Naive thymus-derived CD8-positive, alpha-beta T cell (primary cell): ENCODE measurements at places on chromosomes 7 and 10. TPM values are rescaled to one million over a fixed set of nuclear protein-coding genes. Genes with fewer than 3 reads are reported as not detected.

GRCh38 chr7:29265208-29265923, 70.8 kb downstream of the CHN2 start:
- no peaks in the 10 kb centered on the region for H3K4me1 ChIP-seq
- no peak overlapping the region for H3K27ac ChIP-seq
- H3K36me3 ChIP-seq = no peaks in the 10 kb centered on the region
- DNase-seq = no peak

The GNGT1 gene
- polyA plus RNA-seq = not detected

The VAX1 gene
- not detected for polyA plus RNA-seq

- no peaks in the 10 kb centered on the region for H3K27me3 ChIP-seq
- H3K4me3 ChIP-seq = peak overlapping the region; percentile 52
- no peaks in the 10 kb centered on the region for H3K36me3 ChIP-seq
Measured at GRCh38 chr7:150756858-150757257, 19.6 kb downstream of the GIMAP5 start.

The GSDME gene
- not detected for polyA plus RNA-seq

- DNase-seq = no peak
- no peaks in the 10 kb centered on the region for H3K36me3 ChIP-seq
- no peak overlapping the region for H3K27ac ChIP-seq
- peaks cover 3% of the 10 kb centered on the region for H3K4me1 ChIP-seq
- no peak overlapping the region for H3K4me3 ChIP-seq
Measured at GRCh38 chr7:18177815-18178660, 150.4 kb upstream of the PRPS1L1 start.

DNA sequence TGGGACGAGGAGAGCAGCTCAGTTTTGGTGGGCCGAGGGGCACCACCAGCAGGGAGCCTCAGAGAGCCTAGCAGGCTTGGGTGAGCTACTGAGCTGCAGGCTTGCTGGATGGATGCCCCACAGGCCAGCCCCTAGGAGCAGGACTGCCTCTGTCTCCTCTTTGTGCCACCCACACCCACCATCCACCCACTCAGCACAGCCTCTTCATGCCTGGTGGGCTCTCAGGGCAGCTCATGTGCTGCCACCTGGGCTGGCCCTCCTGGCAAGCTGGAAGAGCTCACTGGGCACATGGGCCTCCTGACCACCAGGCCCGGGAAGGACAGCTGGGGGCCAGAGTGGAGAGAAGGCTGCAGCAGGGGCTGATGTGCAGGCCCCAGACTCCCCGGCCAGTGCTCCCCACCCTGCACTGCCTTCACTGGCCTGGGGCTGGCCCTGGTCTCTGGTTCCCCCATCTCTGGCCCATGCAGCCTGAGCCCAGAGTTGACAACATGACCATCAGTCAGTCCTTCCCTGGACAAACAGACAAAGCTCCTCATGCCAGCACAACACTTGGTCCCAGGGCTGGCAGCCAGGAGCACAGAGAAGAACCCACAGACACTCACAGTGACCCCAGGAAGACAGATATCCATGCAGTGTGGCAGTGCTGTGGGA, 8.2 kb downstream of the RASGEF1A start:
- no peak for DNase-seq
- H3K27me3 ChIP-seq = peaks cover 14% of the 10 kb centered on the region
- no peaks in the 10 kb centered on the region for H3K36me3 ChIP-seq
- H3K4me3 ChIP-seq = no peak overlapping the region
- H3K4me1 ChIP-seq = peaks cover 18% of the 10 kb centered on the region

The GRID1 gene
- polyA plus RNA-seq = not detected

DNA sequence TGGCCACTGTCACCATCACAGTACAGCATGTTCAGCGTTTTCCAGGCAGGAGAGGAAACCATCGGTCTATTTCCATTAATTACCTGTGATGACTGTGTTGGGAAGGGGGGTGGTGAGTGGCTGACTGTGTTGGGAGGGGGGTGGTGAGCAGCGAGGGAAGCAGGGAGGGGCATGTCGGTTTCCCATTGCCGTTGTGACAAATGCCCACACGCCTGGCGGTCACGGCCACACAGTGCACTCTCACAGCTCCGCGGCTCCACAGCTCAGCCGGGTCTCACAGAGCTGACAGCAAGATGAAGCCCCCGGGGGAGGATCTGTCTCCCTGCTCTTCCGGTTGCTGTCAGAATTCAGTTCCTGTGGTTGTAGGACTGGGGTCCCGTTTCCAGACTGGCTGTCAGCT, 39.0 kb downstream of the AP5Z1 start:
- no peak for DNase-seq
- peaks cover 10% of the 10 kb centered on the region for H3K27me3 ChIP-seq
- peaks cover 5% of the 10 kb centered on the region for H3K4me1 ChIP-seq
- H3K4me3 ChIP-seq = no peak overlapping the region

GRCh38 chr7:128954830-128955802, 17.4 kb downstream of the IRF5 start:
- no peaks in the 10 kb centered on the region for H3K27me3 ChIP-seq
- peak overlapping the region; percentile 9 for H3K27ac ChIP-seq
- no peaks in the 10 kb centered on the region for H3K36me3 ChIP-seq
- no peak overlapping the region for H3K4me3 ChIP-seq
- no peaks in the 10 kb centered on the region for H3K4me1 ChIP-seq

DNA sequence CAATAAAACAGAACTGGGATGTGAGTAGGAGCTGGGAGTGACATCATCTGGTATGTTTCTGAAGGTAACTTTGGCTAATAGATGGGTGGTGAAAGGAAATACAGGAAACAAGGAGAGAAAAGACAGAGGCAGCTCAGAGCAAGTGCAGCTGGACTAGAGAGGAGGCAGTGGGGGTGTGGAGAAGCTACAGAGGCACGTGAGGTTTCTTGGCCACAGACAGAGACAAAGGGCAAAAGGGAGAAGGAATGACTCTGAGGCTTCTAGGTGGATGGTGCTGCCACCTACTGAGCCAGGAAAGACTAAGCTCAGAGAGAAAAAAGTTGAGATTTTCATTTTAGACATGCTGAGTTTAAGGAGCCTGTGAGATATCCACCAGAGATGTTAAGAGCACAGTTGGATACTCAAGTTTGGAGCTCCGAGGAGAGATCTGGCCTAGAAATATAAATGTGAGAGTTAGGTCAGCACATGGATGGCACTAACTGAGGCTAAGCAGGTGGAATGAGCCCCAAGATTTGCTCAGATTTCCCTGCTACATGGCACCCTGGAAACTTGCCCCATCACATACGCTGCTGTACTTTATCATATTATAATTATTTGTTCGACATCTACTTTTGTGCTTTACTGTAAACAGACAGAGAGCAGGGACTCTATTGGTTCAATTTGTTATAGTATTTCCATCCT, 293.0 kb upstream of the IMMP2L start:
- H3K4me3 ChIP-seq = no peak overlapping the region
- no peak overlapping the region for H3K27ac ChIP-seq
- no peaks in the 10 kb centered on the region for H3K36me3 ChIP-seq
- DNase-seq = no peak
- H3K27me3 ChIP-seq = peaks cover 7% of the 10 kb centered on the region

DNA sequence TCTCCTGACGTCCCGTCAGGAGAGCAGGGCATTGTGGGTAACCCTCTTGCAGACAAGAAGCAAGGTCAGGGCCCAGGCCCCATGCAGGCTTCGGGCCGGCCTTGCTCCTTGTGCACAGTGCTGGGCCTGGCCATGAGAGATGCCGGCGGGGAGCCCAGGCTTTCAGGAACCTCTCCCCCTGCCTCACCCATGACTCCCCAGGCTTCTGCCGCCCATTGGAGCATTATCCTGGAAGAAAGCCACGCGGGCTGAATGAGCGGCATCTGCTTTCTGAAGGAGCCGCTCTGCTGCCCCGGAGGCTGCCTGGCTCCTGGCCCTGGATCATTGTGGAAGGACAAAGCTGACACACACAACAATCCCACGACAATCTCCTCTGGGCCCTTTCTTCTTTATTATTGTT, 233.5 kb downstream of the TCF7L2 start:
- H3K27ac ChIP-seq = no peak overlapping the region
- peaks cover 2% of the 10 kb centered on the region for H3K36me3 ChIP-seq
- peaks cover under 1% of the 10 kb centered on the region for H3K27me3 ChIP-seq
- peaks cover 3% of the 10 kb centered on the region for H3K4me1 ChIP-seq

GRCh38 chr7:150629347-150629746, 2.8 kb downstream of the GIMAP6 start:
- H3K27ac ChIP-seq = peak overlapping the region; percentile 97
- no peaks in the 10 kb centered on the region for H3K27me3 ChIP-seq
- peaks cover 85% of the 10 kb centered on the region for H3K4me1 ChIP-seq
- DNase-seq = no peak

DNA sequence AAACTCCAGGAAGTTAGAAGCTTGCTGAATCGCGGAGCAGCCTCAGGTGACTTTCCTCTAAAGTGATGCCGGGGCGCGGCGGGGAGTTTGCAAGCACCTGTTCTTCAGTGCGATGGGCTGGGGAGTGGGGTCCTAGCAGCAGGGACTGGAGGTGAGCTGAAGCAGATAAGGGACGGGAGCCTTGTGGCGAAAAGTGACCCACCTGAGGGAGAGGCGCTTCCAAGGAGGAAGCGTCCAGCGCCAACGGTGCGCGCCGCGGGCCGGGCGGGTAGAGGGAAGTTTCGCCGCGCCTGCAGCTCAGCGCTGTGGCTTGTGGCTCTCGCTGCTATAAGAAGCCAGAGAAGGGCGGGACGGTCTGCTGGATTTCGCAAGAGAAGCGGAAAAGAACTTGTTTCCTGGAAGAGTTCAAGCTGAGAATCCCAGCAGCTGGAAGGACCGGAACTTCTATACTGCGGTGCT, at the start of gene STEAP4:
Gene STEAP4, minus strand, starts transcription at position 305 of the 459 bp plus-strand sequence. CDS start 22,625 bp downstream, outside the sequence.
- H3K4me3 ChIP-seq = peak within 1 kb of the TSS; percentile 55
- DNase-seq = no peak
- H3K4me1 ChIP-seq = peaks cover 6% of the 10 kb centered on the region
- no peak within 1 kb of the TSS for H3K27ac ChIP-seq
- H3K36me3 ChIP-seq = no peaks in the 10 kb centered on the region

- peak; percentile 37 for DNase-seq
- H3K27ac ChIP-seq = peak within 1 kb of the TSS; percentile 76
- H3K36me3 ChIP-seq = no peaks in the 10 kb centered on the region
- peaks cover 9% of the 10 kb centered on the region for H3K4me1 ChIP-seq
- peak within 1 kb of the TSS; percentile 76 for H3K4me3 ChIP-seq
- peaks cover 30% of the 10 kb centered on the region for H3K27me3 ChIP-seq
Measured at GRCh38 chr10:45373576-45374349, at the start of gene ALOX5. TSS of gene ALOX5 (plus strand) at chr10:45374216. CDS start at chr10:45374280, 64 bp downstream.

- H3K27me3 ChIP-seq = peaks cover 2% of the 10 kb centered on the region
- no peaks in the 10 kb centered on the region for H3K36me3 ChIP-seq
- no peak overlapping the region for H3K27ac ChIP-seq
- no peak for DNase-seq
- no peaks in the 10 kb centered on the region for H3K4me1 ChIP-seq
Measured at GRCh38 chr7:85516675-85517074, 329.8 kb upstream of the SEMA3D start.

- peak overlapping the region; percentile 91 for H3K4me3 ChIP-seq
- H3K36me3 ChIP-seq = no peaks in the 10 kb centered on the region
- H3K27me3 ChIP-seq = no peaks in the 10 kb centered on the region
- H3K4me1 ChIP-seq = peaks cover 16% of the 10 kb centered on the region
- H3K27ac ChIP-seq = peak overlapping the region; percentile 93
- peak; percentile 26 for DNase-seq
Measured at GRCh38 chr7:114922652-114923402, 933 bp downstream of the MDFIC start.

DNA sequence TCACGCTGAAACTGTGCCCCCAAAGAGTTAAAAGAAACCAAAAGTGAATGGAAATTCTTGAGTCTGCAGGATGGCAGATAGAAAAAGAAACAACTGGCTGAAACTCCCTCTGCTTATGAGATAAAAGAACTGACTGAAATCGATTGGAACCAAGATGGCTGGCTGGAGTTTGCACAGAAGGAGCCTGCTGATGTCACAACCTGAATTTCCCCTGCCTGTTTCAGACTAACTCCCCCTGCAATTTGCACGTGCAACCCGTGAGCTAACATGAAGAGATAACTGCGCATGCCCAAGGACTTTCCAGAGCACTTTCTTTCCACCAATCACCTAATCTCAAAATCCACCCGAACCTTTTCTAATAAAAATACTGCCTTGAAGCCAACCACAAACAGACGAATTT, 435.5 kb downstream of the CALN1 start:
- no peak for DNase-seq
- no peaks in the 10 kb centered on the region for H3K36me3 ChIP-seq
- H3K4me3 ChIP-seq = no peak overlapping the region
- H3K4me1 ChIP-seq = no peaks in the 10 kb centered on the region
- no peaks in the 10 kb centered on the region for H3K27me3 ChIP-seq

The PRR15 gene
- polyA plus RNA-seq = not detected

DNA sequence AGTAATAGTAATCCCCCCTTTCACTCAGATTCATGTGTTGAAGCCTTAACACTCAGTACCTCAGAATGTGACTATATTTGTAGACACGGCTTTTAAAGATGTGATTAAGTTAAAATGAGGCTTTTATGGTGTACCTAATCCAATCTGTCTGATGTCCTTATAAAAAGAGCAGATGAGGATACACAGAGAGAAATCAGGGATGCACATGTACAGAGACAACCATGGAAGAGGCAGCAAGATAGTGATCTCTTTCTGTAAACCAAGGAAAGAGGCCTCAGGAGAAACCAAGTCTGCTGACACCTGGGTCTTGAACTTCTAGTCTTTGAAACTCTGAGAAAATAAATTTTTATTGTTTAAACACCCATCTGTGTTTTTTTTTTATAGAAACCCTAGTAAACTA, 44.0 kb upstream of the ZNF365 start:
- peaks cover 5% of the 10 kb centered on the region for H3K27me3 ChIP-seq
- no peak overlapping the region for H3K27ac ChIP-seq
- H3K4me3 ChIP-seq = no peak overlapping the region
- no peaks in the 10 kb centered on the region for H3K4me1 ChIP-seq

DNA sequence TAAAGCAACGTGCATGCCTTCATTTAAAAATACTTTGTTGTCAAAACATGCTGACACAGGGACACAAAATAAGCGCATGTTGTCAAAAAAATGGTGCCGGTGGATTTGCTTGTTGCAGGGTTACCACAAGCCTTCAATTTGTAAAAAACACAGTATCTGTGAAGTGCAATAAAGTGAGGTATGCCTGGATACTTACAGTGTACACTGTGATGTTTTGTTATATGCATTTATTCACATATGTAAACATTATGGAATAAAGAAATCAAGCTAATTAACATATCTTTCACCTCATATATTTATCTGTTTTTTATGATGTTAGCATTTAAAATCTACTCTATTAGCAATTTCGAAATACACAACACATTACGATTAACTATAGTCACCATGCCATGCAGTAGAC, 202.6 kb upstream of the FZD8 start:
- no peak overlapping the region for H3K4me3 ChIP-seq
- DNase-seq = no peak
- no peaks in the 10 kb centered on the region for H3K36me3 ChIP-seq
- H3K27ac ChIP-seq = no peak overlapping the region

GRCh38 chr7:93249491-93250148, 17.5 kb downstream of the VPS50 start:
- no peak overlapping the region for H3K27ac ChIP-seq
- peaks cover 17% of the 10 kb centered on the region for H3K36me3 ChIP-seq

GRCh38 chr10:97570789-97571471, 1.6 kb upstream of the ANKRD2 start:
- no peaks in the 10 kb centered on the region for H3K4me1 ChIP-seq
- H3K36me3 ChIP-seq = peaks cover 4% of the 10 kb centered on the region
- no peak overlapping the region for H3K4me3 ChIP-seq
- H3K27me3 ChIP-seq = no peaks in the 10 kb centered on the region

The TAS2R3 gene
- polyA plus RNA-seq = not detected

The GRM3 gene
- not detected for polyA plus RNA-seq

- H3K36me3 ChIP-seq = no peaks in the 10 kb centered on the region
- no peak for DNase-seq
- no peak overlapping the region for H3K4me3 ChIP-seq
- no peaks in the 10 kb centered on the region for H3K4me1 ChIP-seq
- H3K27ac ChIP-seq = no peak overlapping the region
Measured at GRCh38 chr7:47878662-47879061, 69.6 kb downstream of the PKD1L1 start.

- no peak overlapping the region for H3K4me3 ChIP-seq
- H3K4me1 ChIP-seq = peaks cover 7% of the 10 kb centered on the region
- no peaks in the 10 kb centered on the region for H3K27me3 ChIP-seq
- H3K27ac ChIP-seq = no peak overlapping the region
- H3K36me3 ChIP-seq = no peaks in the 10 kb centered on the region
Measured at GRCh38 chr7:329691-330281, 39.8 kb downstream of the FOXL3 start.
